ENCODE measurements at places on chromosomes 3 and 15. TPM values are rescaled to one million over a fixed set of nuclear protein-coding genes. Genes with fewer than 3 reads are reported as not detected.

Gene CAND2
- 54.0 TPM for total RNA-seq

Gene C3orf22
- total RNA-seq: not detected

Gene CLRN1
- total RNA-seq: not detected

Gene SYNM
- total RNA-seq: 4.0 TPM

Gene SLC2A2
- total RNA-seq: not detected

Gene C2CD4A
- total RNA-seq: not detected

Gene P2RY14
- not detected for total RNA-seq

Gene RASGRP1
- 0.27 TPM for total RNA-seq

Gene TMED3
- 129 TPM for total RNA-seq

Gene MYRIP
- 0.10 TPM for total RNA-seq

Gene KBTBD13
- total RNA-seq: 0.13 TPM

Gene PIK3CB
- 5.1 TPM for total RNA-seq

DNA sequence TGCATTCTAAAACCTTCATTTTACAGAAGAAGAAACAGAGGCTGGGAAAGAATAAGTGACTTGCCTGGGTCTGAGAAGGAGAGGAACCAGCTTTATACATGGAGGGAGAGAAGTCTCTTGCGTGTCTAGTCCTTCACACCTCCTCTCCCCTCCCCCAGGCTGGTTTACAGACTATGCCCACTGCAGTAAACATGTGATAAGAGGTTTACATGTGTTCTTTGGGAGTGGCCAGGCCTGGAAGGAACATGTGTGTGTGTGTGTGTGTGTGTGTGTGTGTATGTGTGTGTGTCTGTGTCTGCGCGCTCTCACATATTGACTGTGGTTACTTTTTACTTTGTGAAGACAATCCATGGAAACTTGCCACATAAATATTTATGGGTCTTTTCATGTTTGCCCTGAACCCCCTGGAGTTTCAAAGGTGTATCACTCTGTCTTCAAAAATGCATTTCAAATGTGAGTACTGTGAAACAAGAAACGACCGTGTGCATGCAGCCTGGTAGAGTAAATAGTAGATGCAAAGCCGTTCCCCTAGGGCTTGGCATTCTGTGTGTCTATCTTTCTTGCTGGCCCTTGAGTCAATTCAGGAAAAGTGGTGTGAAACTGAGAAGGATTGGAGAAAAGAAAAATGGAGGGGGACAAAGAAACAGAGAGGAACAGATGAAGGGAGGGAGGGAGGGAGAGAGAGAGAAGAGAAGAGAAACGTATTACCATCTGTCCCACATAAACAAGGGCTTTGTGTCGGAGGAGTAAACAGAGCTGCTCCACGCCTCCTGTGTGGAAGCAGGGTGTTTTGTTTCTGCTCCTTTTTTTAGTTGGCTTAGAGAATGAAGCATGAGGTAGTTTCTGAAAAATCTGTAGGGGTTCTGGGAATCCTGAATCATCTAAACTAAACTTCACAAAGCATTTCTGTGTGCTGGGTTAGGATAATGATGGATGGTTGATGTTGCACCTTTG, 51.7 kb downstream of the CLDN11 start:
- peak; percentile 62 for DNase-seq

- no peak for DNase-seq
Observed at GRCh38 chr3:176905331-176905730, 292.0 kb downstream of the TBL1XR1 start.

- DNase-seq: peak; percentile 20
Observed at GRCh38 chr15:41773332-41773728, 954 bp upstream of the MAPKBP1 start.

GRCh38 chr15:79007066-79007465, 62.2 kb upstream of the CTSH start:
- DNase-seq: peak; percentile 93

DNA sequence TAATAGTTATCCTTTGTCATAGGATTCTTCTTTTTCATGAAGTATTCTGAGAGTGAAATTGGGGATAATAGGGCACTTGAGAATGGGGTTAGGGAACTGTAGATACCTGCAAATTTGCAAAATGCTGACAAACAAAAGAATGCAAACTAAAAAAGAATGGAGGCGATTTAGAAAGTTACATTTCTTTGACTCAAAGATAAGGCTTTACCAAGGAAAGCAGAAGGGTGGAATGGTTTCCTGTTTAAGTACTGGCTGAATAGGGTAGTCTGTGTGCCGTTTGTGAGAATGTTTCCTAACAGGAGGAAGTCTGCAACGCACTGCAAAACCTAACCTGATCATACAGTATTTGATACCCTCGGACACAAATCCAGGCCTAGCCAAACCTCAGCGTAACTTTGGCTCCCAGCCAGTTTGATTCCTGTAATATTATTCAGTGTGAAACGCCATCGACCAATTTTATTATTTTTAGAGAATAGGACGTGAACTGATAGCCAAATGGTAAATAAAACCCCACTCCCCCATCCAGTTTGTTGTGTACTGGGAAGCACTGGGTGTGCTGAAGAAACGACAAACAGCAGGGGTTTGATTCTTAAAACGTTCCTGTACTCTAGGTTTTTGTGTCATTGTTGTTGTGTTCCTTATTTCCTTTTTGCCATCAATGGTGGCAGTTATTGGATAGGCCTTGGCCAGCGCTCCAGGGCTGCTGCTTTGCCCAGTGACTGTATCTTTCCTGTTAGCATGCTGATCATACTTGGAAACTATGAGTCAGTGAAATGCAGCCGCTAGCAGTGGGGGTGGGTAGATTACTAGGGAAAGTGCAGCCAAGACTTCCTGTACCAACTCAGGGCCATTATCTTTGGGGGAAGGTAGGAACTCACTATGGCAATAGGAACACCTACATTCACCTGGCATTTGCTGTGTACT, 148.0 kb upstream of the TBL1XR1 start:
- peak; percentile 96 for DNase-seq

- DNase-seq: no peak
Observed at GRCh38 chr3:168859143-168859542, 763.4 kb upstream of the GOLIM4 start.

- no peak for DNase-seq
Observed at GRCh38 chr3:138363322-138363721, 14.9 kb downstream of the MRAS start.

DNA sequence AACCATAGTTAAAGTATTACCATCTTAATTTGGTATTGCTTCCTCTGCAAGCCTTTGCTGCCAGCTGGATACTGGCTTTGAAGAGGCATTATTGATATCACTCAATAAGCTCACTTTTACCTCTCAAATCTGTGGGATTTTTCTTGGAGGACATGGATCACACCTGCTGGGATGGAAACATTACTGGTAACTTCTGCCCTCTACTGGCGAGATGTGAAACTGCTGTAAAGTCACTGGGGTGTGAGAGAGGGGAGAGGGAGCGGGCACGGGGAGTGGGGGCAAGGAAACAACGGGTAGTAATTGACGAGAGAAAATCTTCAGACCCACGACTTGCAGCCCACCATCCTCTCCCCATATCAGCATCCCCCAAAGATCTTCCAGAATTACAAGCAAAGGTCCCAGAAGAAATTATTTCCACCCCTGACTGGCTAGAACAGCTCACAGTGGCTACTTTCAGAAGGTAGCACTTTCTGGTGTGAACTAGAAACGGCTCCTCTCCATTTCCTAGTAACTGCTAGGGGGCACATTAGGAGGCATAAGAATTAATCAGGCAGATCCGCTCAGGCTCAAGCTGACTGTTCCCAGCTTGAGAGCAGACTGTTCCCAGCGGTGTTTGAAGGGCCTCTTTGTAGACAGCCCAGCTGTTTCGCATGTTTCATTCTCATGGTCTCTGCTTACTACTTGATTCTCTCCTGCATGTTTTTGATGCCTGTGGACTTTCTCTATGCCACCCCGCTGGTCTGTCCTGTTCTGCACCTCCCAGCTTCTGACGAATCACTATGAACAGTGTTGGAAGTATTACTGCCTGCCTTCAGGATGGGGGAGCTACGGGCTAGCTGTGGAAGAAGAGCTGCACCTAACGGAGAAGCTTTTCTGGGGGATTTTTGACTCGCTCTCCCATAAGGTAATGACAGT, 230.4 kb upstream of the CHRM5 start:
- peak; percentile 44 for DNase-seq

DNA sequence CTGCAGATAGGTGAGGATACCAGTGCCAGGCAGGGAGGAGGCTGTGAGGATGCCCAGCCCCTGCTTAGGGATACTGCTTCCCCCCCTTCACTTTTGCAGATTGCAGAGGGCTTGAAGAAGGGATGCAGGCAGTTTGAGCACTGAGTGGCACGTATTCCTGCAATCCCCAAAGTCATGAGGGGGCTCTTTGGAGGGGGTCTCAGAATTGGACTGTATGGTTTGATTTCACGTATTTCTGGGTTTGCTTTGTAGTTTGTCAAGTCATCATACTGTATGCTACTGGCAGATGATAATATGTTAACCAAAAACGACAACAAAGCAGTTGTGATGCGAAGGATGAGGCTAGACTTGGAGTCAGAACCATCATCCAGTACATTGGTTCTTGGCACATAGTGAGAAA, 28.1 kb downstream of the CHST14 start:
- DNase-seq: no peak

- no peak for DNase-seq
Observed at GRCh38 chr15:67716171-67716570, 109.1 kb upstream of the SKOR1 start.

GRCh38 chr3:168427835-168428475, 332.2 kb upstream of the GOLIM4 start:
- no peak for DNase-seq

DNA sequence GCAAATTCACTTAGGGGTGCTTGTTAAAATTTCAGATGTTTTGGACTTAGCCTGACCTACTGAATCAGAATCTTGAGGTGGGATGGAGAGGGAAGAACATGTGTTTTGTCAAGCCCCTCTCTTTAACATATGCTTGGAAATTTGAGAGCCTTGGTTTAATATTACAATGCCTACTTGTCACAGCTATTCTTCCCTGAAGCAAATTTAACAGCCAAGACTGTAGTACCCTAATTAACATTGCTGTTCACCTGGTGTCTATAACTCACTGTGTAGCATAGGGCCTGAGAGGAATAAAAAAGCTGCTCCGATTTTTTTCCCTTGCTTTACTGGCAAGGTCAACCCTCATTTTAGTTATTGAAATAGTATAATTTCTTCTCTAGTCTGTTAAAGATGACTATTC, 880.1 kb downstream of the CADM2 start:
- DNase-seq: no peak

DNA sequence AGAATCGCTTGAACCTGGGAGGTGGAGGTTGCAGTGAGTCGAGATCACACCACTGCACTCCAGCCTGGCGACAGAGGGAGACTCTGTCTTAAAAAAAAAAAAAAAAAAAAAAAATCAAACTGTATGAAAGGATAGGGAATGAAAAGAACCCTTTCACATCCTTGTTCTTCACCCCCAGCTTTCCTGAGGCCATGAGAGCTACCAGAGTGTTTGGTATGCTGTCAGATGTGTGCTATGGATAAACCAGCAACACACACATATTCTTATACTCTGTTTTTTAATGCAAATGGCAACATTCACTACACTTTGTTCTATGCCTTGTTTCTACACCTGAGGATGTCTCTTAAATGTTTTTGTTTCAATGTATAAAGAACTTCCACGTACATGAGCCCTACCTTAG, 33.5 kb downstream of the RPL22L1 start:
- no peak for DNase-seq

DNA sequence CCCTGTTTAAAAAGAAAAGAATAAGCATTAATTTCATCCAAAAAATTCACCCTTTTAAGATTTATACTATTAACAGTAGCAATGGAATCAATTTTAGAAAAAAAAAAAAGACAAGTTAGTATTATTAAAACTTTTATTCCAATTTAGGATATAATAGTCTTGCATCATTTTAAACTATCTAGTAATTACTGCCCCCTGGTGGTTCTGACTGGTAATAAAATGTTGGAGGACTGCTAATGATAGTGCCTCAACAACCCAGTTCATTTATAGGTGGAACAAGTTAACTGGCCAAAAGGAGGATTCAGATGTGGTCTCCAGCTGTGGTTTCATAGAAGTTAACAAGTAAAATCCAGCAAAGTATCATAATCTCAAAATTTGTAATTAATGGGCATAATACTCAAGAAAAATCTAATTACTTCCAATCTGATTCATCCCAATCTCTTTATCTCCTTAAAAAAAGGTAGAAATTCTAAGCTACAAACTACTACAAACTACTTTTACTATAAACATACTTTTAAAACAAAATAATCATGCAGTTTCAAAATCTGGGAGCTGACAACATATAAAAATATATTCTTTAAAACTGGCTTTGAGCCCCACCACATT, 30.7 kb upstream of the WDR49 start:
- peak; percentile 79 for DNase-seq

Data from myocyte (in vitro differentiated cells).